Activated CD4-positive, alpha-beta memory T cell treated with anti-CD3 and anti-CD28 coated beads, Interleukin-2, amount 10 ng/mL, durations not matched to agents 7 days and 5 days (primary cell): ENCODE measurements at places on chromosomes 5 and 9. TPM values are rescaled to one million over a fixed set of nuclear protein-coding genes. Genes with fewer than 3 reads are reported as not detected.

DNA sequence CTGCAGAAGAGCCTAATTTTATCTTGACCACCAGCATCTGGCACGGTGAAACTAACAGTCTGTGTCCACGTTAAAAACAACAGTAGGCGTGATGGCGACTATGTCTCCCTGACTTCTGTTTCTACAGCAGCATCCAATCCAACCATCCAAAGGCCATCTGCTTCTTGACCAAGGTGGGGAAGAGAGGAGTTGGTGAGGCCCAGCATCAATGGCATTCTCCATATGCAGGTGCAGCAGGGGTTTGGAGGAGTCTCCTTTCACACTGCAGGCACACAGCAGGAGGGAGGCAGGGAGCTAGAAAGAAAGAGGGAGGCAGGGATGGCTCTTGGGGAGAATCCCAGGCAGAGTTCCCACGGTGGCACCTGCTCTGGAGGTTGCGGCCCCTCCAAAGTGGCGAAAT, 27.0 kb downstream of the MGAT1 start:
- H3K4me3 ChIP-seq, result no peak overlapping the region
- no peaks in the 10 kb centered on the region for H3K36me3 ChIP-seq
- no peak overlapping the region for H3K27ac ChIP-seq
- peaks cover 11% of the 10 kb centered on the region for H3K27me3 ChIP-seq

The F2R gene
- total RNA-seq, result 35.0 TPM

DNA sequence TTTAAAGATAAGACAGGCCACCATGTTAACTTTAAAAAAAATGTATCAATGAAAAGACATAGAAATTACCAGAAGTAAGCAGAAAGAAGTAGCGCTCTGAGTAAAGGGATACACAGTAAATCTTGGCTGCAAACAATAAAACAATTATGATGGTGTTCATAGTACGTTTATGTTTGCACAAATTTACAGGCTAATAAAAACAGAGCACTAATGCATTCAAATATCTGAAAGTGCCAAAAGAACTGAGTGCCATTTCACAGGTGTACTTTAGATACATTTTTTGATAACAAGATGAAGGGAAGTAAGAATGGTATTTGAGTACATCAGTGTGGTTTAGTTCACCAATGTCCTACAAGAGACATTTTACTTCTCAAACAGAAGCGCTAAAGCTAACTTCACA, 32.9 kb upstream of the ALDH1A1 start:
- no peak overlapping the region for H3K4me3 ChIP-seq
- no peaks in the 10 kb centered on the region for H3K36me3 ChIP-seq
- H3K27ac ChIP-seq, result no peak overlapping the region
- H3K4me1 ChIP-seq, result no peaks in the 10 kb centered on the region
- no peaks in the 10 kb centered on the region for H3K27me3 ChIP-seq

DNA sequence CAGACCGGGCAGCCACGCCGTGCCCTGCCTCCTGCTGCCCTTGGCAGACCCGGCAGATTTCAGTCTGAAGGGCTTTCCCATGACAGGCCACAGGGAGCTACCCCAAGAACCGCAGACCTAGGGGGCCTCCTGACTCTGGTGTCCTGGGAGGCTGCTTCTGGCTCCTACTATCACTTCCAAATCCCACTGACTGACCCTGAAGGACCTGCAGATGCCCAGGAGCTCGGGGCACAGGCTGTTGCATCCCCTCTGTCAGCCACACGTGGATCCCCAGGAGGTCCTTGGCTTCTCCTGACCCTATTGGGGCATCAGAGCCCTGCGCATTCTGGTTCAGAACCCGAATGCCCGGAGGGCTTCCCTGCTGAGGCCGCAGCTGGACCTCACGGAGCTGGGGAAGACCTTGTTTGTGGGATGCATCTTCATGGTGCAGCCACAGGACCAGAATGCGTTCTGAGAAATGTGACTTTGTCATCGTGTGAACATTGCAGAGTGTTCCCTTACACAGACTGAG, 81.3 kb upstream of the IRX4 start:
- no peaks in the 10 kb centered on the region for H3K4me1 ChIP-seq
- H3K36me3 ChIP-seq, result no peaks in the 10 kb centered on the region
- no peak overlapping the region for H3K27ac ChIP-seq
- H3K4me3 ChIP-seq, result no peak overlapping the region

The SLU7 gene
- total RNA-seq, result 72.7 TPM

The WNT8A gene
- total RNA-seq, result not detected

DNA sequence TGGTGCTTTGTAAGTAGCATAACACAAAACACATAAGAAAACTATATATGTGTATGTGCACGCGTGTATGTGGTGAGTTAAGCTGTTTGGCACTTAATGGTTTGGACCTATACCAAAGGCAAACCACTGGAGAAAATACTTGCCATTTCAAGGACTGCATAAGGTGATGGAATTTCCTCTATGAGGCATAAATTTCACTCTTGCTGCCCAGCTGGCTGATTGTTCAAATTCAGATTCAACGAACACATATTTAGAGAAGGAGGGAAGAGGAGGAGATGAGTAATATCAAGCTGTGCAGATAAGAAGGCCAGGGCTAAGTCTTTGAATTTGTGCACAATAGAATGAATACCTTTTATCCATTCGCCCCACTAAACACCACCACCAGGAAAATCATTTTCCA, 470.6 kb upstream of the MPDZ start:
- no peak overlapping the region for H3K4me3 ChIP-seq

DNA sequence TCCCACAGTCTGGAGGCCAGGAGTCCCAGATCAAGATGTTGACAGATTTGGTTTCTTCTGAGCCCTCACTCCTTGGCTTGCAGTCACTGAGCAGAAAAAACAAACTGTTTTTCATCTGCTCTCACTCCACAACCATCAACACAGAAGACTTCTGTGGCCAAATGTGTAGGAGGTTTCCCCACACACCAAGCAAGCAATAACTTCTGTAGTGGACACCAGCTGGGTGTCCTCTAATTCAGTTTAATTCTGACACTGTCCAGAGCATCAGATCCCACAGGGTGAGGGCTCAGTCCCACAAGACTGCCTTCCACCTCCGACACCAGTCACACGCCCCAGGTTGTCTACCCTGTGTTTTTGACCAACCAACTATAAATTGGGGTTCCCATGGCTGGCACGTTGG, 209.9 kb downstream of the AOPEP start:
- H3K4me1 ChIP-seq, result peaks cover 4% of the 10 kb centered on the region
- H3K27ac ChIP-seq, result no peak overlapping the region
- no peaks in the 10 kb centered on the region for H3K27me3 ChIP-seq
- H3K4me3 ChIP-seq, result no peak overlapping the region

GRCh38 chr5:74616236-74617146, 24.0 kb downstream of the ENC1 start:
- H3K36me3 ChIP-seq, result no peaks in the 10 kb centered on the region
- no peak overlapping the region for H3K4me3 ChIP-seq
- no peak for DNase-seq

DNA sequence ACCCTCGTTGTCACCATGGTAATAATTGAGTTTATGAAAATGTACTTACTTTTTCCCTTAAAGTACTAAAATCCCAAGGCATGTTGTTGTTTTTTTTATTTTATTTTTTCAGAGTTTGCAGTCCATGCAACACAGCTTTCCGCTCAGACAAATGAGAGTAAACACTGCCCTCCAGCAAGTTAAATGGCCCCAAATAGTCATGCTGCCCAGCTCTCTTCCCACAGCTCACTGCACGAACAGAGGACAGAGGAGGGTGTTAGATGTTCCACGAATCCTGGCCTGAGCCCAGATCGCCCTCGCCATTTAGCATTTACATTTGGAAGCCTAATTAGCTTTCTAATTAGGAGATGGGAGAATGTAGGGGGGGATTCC, 1.9 kb downstream of the NIM1K start:
- no peaks in the 10 kb centered on the region for H3K36me3 ChIP-seq
- peaks cover 30% of the 10 kb centered on the region for H3K4me1 ChIP-seq
- no peak overlapping the region for H3K27ac ChIP-seq
- H3K4me3 ChIP-seq, result no peak overlapping the region
- DNase-seq, result no peak

DNA sequence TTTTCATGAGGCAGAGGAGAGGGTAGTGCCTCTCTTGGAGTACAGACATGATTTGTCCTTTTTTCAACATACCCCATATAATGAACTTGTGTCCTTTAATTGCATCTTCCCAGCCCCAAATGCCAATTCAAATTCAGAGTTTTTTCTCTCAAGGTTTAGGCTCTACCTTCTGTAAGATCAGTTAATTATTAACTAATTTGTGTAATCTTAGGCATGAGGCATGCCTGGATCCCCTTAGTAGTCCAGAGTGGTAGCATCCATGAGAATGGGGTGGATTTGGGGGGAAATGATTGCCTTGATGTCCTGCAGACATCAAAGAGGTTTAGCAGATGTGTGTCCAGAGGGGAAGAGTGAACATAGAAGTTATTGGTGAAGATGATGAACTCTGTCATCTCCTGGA, 533.3 kb downstream of the LRRC70 start:
- no peak overlapping the region for H3K27ac ChIP-seq
- no peaks in the 10 kb centered on the region for H3K36me3 ChIP-seq
- H3K4me3 ChIP-seq, result no peak overlapping the region

DNA sequence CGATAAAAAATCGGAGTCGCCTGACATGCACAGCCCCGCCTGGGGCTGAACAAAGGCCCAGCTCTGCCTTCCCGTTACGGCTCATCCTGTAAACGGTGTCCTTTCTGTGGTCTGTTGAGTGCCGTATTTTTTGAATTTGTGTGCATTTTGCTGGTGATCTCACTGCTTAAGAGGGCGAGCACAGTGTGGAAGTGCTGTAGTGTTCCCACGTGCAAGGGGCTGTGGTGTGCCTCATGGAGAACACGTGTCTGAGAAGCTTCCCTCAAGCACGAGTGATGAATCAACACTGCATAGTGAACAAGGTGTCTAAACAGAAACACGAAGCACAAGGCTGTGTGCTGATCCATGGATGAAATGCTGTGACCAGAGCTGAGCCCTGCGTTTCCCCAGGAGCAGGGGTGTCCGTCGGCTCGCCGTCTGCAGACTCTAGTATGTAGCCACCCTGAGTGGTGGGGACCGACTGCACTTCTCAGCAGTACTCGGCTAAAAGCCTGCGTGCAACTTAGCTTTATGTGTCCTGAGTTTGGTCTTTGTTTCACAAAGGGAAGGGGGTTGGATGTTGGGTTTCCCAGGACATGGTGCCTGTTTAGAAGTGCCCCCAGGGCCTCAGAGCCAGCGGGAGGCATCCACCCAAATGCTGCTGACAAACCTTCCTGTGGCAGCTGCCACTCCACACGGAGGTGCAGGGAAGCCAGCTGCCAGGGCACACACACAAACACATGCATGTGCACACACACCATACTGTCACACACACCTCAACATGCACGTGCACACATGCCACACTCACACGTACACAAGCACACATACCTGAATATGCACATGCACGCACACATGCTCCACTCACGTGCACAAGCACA, 77.2 kb upstream of the IRX4 start:
- H3K36me3 ChIP-seq, result no peaks in the 10 kb centered on the region
- H3K4me1 ChIP-seq, result no peaks in the 10 kb centered on the region
- no peak overlapping the region for H3K27ac ChIP-seq
- H3K27me3 ChIP-seq, result no peaks in the 10 kb centered on the region

DNA sequence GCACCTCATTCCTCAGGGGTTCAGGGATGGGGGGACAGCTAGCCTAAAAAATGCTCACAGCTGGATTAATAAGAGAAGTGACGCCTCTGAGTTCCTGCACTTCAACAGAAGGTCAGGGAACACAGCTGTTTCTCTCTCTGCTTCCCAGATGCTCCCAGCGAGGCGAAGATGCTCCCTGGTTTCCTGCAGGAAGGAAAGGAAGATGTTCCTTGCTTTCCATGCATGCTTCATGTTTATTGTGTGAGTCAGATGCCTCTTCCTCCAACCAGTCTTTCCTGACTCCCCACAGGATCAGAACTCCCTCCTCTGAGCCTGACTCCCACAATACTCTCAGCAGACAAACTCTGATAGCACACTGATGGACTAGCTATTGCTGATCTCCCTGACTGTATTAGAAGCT, 71.9 kb downstream of the MFAP3 start:
- H3K36me3 ChIP-seq, result no peaks in the 10 kb centered on the region
- H3K27ac ChIP-seq, result no peak overlapping the region
- H3K27me3 ChIP-seq, result no peaks in the 10 kb centered on the region

GRCh38 chr5:107404595-107405374, 266.0 kb downstream of the EFNA5 start:
- H3K36me3 ChIP-seq, result no peaks in the 10 kb centered on the region
- H3K4me3 ChIP-seq, result no peak overlapping the region
- no peak overlapping the region for H3K27ac ChIP-seq
- H3K4me1 ChIP-seq, result no peaks in the 10 kb centered on the region

GRCh38 chr5:91145333-91145620, 237.8 kb downstream of the ARRDC3 start:
- peaks cover 11% of the 10 kb centered on the region for H3K4me1 ChIP-seq
- H3K27me3 ChIP-seq, result no peaks in the 10 kb centered on the region
- H3K4me3 ChIP-seq, result no peak overlapping the region
- no peak for DNase-seq

The ADAMTS19 gene
- not detected for total RNA-seq

The SOX30 gene
- total RNA-seq, result 0.18 TPM

DNA sequence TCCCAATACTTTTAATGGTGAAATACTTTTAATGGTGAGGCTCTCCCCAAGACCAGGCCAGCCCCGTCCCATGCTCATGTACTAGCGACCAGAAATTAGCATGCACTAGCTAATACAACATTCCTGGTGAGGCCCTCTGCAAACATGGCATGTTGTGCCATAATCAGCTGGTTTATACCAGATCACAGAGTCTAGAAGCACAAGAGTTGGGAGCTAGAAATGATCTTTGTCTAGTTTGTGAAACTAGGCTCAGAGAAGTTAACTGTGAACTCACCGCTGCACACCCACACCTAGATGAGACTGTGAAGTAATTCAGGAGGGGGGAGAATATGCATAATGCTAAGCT, 37.4 kb downstream of the MTMR12 start:
- no peak for DNase-seq
- H3K27ac ChIP-seq, result no peak overlapping the region
- peaks cover 56% of the 10 kb centered on the region for H3K36me3 ChIP-seq
- no peak overlapping the region for H3K4me3 ChIP-seq
- H3K27me3 ChIP-seq, result no peaks in the 10 kb centered on the region

The EPB41L4B gene
- 0.18 TPM for total RNA-seq

GRCh38 chr5:101608322-101608721, 687.8 kb downstream of the SLCO4C1 start:
- no peak overlapping the region for H3K27ac ChIP-seq
- H3K4me3 ChIP-seq, result no peak overlapping the region
- DNase-seq, result no peak
- H3K27me3 ChIP-seq, result no peaks in the 10 kb centered on the region
- no peaks in the 10 kb centered on the region for H3K4me1 ChIP-seq
- H3K36me3 ChIP-seq, result no peaks in the 10 kb centered on the region

DNA sequence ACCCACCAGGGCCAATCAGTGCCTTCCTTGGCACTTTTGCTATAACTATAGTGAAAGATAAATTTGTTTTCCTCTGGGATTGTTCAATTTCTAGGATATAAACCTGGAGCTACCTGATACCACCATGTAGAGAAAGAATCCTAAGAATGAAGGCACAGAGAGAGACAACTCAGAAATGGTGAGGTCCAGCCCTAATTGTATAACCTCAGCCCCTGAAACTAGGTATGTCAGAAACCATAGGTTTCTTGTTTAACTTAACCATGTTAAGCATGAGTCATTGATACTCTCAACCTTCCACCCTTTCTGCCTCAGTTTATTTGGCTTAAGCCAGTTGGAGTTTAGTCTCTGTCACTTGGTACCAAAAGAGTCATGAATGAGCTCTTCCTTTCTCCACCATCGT, 4.6 kb upstream of the SPZ1 start:
- no peak for DNase-seq
- no peaks in the 10 kb centered on the region for H3K36me3 ChIP-seq

The SOHLH1 gene
- not detected for total RNA-seq

The ZNF474 gene
- total RNA-seq, result not detected

GRCh38 chr9:91223000-91223399, 138.7 kb downstream of the AUH start:
- DNase-seq, result no peak
- no peak overlapping the region for H3K27ac ChIP-seq
- no peak overlapping the region for H3K4me3 ChIP-seq
- H3K4me1 ChIP-seq, result peaks cover 7% of the 10 kb centered on the region
- no peaks in the 10 kb centered on the region for H3K27me3 ChIP-seq
